IMR-90 (cell line): ENCODE measurements at places on chromosomes 3 and 15. TPM values are rescaled to one million over a fixed set of nuclear protein-coding genes. Genes with fewer than 3 reads are reported as not detected.

The HESX1 gene
- total RNA-seq: 0.36 TPM in 1 of 2 replicates, not detected in the other

The SLC51B gene
- not detected in 2 replicates for total RNA-seq

The FBXO40 gene
- not detected in 2 replicates for total RNA-seq

The CLDN18 gene
- total RNA-seq: not detected in 2 replicates

The HYAL3 gene
- 2.2 and 2.7 TPM in 2 replicates for total RNA-seq

The CHRNA3 gene
- not detected in 2 replicates for total RNA-seq

The CCR9 gene
- not detected in 2 replicates for total RNA-seq

The MASP1 gene
- 13.1 TPM in 2 replicates for total RNA-seq

The CHRFAM7A gene
- total RNA-seq: 0.18 TPM in 1 of 2 replicates, not detected in the other
